ENCODE measurements at places on chromosomes 3 and 15.
A peak's percentile ranks its signal among the peaks of the same experiment; 100 is the strongest.

- ATAC-seq = no peak
Measured at GRCh38 chr15:85475317-85475701, 94.9 kb downstream of the AKAP13 start.

- ATAC-seq = no peak
Measured at GRCh38 chr15:52680761-52681160, 1.6 kb upstream of the ATOSA start.

GRCh38 chr3:9448643-9449042 lies 51.2 kb downstream of the SETD5 start:
- peak; percentile 71 for ATAC-seq

DNA sequence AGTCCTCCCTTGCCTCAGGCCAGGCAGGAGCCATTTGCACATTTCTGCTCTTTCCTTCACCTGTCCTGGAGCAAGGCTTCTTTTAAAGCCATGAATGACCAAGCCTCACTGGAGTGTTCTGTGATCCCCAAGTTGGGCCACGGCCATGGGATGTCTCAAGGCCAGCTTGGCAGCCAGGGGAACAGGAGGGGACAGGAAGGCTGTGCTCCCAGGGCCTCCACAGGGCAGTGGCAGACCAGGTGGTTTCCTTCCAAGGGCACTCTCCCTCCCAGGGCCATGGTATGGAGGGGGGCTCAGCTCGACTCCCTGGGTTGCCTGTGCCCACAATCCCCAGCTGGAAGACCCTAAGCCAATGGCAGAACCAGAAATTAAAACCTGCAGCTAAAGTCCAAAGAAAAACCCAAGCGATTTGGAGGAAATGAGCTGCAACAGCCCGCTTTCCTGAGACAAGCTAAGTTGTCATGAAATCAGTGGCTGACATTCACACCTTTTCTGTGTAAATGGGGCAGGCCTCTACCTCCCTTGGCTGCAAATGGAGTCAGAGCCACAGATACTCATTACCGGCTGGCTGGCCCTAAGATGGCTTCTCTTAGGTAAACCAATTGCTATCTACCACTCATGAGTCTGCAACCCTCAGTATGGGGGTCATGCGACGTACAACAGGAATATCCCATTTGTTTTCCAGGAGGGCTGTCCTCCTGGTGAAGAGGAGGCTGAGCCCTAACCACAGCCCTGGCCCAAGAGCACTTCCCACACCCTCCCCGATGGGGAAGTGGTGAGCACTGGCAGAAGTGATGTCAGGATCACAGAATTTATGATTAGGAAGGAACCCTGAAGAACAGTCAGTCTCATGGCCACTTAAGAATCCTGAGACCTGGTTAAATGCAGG lies 83.3 kb downstream of the SNRK start:
- no peak for ATAC-seq

- ATAC-seq = no peak
Measured at GRCh38 chr3:127203024-127203423, 10.1 kb downstream of the PRR23E start.

- ATAC-seq = no peak
Measured at GRCh38 chr15:40336744-40337122, 4.0 kb downstream of the CCDC9B start.

- no peak for ATAC-seq
Measured at GRCh38 chr15:68778876-68779275, 41.8 kb downstream of the ANP32A start.

GRCh38 chr15:90873488-90873997 lies 5.2 kb downstream of the FURIN start:
- no peak for ATAC-seq

- no peak for ATAC-seq
Measured at GRCh38 chr15:79812541-79812940, 84.3 kb downstream of the MTHFS start.

DNA sequence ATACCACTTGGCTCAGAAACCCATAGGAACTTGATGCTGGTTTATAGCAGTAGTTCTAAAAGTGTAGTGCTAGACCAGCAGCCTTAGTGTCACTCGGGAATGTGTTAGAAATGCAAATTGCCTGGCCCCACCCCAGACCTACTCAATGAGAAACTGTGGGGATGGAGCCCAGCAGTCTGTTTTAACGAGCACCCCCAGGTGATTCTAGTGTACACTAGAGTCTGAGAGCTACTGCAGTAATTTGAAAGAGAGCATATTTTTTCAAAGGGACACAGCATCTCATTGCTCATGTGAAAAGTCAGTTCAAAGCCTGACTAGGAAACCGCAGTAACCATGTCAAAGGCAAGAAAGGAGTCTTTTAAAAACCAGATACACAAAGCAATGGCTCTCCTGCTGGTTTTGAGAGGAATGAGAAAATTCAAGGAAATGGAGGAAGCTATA lies 313.4 kb downstream of the SQOR start:
- ATAC-seq = no peak

DNA sequence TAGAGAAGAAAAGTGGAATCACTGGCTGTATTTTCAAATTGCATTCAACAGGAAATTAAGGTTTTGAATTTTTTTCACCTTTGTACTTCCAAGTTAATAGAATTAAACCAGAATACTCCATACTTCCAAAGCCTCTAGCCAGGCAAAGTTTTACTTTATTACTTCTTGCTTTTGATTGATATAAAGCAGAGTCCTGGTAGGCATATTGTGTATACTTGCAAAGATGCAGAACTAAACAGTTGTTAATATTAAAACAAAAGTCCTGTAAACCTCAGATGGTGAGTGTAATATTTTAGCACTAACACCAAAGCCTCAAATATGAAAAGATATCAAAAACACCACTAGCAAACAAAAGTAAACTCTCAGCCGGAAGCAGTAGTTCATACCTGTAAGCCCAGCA lies 107.2 kb upstream of the C2CD4B start:
- no peak for ATAC-seq

DNA sequence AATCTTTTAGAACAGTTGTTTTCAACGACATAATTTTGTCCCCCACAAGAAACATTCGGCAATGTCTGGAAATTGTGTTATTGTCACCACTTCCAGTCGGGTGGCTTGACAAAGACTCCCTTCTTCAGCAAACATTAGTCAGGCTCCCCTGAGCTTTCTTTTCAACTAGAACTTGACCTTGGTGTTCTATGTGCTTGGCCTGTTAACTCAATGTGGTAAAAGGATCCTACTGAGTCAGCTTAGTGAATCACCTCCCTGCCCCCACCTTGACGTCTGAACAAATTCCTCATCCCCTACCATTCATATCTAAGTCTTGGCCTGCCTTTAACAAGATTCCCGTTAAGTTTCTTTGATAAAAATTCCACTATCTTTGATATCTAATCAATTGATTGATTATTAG lies 465.0 kb upstream of the ROBO1 start:
- ATAC-seq = no peak

DNA sequence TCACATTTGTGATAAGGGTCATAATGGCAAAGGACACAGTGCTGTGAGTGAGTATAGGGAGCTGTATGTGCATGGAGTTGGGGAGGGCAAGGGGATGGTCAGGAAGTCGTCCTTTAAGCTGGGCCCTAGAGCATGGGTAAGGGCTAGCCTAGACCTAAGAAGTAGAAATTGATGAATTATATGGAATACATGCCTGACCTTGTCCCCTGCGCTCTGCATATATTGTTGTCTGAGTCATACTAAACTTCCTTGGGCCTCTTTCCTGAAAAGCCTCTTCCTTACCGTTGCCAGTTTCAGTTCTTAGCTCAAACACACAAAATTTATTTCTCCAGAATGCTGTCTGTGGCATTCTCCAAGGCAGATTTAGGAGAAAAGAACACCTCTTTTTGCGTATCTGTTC lies 4.6 kb downstream of the SNRK start:
- no peak for ATAC-seq

DNA sequence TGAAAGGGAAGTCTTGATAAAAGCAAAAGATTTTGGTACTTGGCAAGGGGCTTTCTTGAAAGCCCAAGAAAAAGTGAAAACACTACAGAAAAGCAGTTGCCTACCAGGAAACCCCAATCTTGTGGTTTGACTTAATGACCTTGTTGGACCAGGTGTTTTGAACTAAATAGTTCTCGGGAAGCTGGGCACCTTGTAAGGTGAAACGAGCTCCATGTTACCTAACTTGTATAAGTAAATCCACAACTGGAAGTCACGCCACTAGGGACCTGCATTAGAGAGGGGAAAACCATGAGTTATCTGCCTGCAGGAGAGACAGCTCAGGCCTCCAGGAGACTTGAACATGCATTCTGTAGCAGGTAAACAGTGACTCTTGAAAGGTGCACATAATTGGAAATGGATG lies 88.2 kb downstream of the GMPS start:
- ATAC-seq = no peak

DNA sequence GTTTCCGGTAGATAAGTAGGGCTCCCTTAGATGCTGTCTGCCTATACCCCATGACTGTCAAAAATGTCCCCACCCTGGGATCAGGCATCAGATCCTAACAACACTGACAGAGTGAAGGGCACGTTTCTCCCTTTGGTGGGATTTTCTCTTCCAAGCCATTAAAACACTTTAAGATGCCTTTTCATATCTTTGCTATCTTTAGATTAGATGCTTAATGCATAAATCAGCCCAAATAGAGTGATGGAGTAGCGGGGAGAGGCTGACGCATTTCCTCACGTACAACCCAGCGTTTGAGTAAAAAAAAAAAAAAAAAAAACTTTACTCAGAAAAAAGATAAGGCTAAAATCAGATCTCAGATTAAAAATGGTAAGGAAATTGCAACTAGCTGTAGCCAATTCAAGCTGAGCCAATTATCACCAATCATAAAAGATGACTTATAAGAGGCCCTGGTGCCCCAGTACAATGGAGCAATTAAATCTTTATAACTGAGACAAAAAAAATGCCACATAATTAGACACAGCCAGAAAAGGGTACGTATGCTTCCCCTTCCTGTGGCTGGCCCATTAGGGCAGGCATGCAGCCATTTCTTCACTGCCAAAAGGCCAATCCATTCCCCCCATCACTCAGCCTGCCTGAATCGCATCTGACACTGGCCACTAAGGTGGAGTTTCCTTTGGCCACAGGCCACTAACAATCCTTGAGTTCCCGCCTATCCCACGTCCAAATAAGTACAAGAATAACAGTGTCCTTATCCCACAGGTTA lies 45.0 kb downstream of the RFTN1 start:
- ATAC-seq = peak; percentile 47

DNA sequence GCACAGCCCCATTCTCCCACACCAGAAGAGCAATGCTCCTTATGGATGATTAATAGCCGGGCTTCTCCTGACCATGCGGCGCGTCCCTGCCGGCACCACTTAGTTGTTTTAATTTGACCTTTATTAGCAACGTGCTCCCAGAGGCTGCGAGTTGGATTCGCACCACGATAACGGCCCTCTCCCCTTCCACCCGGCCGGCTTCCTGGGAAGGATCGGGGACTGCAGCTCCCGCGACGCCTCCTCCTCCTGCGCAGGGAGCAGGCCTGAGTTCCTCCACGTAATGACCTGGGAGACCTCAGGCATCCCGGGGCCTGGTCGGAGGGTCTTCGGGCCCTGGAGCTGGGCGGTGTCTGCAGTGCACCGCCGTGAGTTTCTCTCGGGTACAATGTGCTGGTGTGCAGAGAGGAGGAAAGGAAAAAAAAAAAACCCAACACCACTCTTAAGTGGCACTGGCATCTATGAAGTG lies 243.3 kb upstream of the TOPAZ1 start:
- no peak for ATAC-seq

- no peak for ATAC-seq
Measured at GRCh38 chr15:89217031-89217430, 4.3 kb downstream of the RLBP1 start.

DNA sequence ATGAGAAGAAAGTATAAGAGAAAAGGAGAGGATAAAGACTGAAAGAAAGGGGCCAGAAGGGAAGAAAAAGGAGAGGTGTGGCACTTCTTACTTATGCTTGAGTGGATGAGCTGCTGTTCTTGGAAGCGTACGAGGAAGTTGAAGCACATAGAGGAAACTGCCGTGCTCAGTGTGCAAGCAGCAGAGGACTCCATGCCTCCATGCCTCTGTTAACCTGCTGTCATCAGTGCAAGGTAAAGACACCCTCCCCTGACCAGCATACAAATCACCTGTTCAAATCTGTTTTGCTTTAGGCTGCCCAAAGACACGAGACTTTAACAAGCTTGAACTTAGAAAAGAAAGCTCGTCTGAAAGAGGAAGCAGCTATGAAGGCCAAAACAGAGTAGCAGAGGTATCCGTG lies 6.4 kb downstream of the WDR5B start:
- ATAC-seq = no peak

- ATAC-seq = peak; percentile 92
Measured at GRCh38 chr3:39260957-39261356, 18.9 kb downstream of the CX3CR1 start.

DNA sequence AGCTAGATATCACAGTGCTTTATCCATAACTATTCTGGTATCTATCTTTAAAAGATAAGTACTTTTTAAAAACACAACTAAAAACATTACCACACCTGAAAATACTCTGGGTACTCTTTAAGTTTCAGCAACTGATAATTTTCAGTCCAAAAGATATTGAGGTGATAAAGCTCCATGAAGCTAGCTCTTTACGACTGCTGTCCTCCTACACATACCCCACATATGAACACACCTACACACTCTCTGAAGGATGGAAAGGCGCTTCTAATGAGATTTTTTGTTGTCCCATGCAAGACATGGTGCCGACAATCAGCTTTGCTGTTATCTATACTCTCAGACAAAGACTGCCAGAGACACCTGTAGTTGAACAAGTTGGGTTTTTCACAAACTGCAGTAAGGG lies 19.1 kb upstream of the TM4SF4 start:
- ATAC-seq = no peak

GRCh38 chr15:56261854-56262509 lies 18.3 kb upstream of the RFX7 start:
- no peak for ATAC-seq

- no peak for ATAC-seq
Measured at GRCh38 chr3:173992416-173992815, 594.9 kb downstream of the NLGN1 start.

DNA sequence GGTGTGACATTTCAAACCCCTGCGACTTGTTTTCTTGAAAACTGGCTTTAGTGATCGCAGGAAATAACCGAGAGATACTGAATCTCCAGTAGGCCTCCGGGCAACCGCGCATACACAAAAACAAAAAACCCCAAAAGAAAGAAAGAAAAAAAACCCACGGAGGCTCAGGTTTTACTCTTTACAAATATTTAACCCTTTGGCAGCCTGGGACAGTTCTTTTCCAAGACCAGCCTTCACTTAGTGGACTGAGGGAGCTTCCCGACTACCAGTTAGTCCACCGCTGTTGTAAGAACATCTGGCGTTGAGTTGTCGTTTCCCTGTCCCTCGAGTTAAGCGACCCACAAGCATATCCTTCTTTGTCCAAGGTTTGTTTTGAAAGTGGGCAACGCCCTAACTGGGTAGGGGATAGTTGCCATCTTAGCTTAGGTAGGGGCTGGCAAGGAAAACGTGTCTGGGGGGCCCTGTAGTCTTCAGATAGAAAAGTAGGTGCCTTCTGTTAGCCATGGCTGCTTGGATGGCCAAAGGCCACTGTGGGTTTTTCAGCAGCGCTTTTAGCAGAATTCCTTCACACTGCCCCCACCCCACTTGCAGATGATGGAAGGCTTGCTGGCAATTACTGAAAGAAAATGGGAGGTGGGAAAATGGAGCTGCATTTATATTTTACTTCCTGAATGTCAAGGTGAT lies 6.9 kb downstream of the ISL2 start:
- no peak for ATAC-seq

Measured in activated T-helper 17 cell treated with anti-CD3 and anti-CD28 coated beads, Interleukin-2, amount 50 U/mL, for 72 hours (primary cell).